Stimulated activated naive CD8-positive, alpha-beta T cell treated with anti-CD3 and anti-CD28 coated beads, Interleukin-15, amount 100 ng/mL, for 72 hours (primary cell): ENCODE measurements at places on chromosomes 7 and 10.

- DNase-seq: no peak
Observed at GRCh38 chr7:47724335-47724982, 142.5 kb upstream of the TNS3 start.

DNA sequence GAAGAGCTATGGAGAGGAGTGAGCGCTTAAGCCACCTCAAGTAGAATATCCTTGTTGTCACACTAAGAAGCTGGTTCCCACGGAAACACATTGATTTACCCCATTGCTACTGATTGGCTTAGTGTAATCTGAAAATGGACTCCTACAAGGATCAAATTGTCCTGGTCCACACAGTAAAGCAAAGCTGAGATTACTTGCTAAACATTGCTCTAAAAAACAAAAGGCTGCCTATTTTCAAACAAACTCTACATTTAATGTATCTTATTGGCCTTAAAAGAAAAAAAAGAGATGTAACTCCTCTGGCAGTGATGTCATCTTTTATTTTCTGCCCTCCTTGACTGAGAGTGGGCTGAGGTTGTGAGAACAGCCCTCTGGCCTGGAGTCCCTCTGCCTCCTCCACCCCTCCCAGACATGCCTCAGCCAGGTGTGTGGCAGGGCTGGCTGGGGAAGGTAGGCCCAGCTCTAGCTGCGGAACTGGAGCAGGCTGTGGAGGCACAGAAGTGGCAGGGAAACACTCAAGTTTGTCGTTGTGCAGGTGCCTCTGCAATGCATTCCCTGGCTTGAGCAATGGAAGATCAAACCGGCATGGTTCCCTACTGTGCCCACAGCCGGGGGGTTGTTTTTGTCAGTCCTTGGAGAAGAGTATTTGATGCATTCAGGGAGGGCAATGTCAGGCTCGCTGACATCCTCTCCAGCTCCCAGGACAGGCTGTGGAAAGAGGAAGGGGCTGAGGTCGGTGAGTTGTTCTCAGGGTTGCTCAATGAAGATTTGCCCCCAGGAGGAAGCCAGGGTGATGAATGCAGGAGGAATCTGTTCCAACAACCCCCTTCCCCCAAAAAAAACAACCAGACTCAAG lies 9.1 kb downstream of the KLF6 start:
- DNase-seq: no peak

DNA sequence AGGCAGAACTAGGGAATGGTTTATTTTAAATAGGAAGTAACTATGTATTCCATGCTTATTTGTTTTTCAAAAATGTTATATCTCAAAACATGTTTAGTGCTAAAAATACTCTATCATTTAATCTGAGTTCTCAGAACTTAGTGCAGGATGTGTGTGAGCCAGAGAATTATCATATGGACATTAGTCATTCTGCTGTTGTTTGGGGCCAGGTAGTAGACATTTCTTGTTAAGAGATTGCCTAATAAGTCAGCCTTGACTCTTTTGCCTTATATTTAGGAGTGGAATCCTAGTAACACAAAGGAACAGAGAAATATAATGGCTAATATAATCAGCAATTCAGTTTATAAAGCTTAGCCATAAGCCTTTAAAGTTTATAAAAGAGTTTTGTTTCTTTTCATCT lies 149.8 kb downstream of the CCSER2 start:
- no peak for DNase-seq

DNA sequence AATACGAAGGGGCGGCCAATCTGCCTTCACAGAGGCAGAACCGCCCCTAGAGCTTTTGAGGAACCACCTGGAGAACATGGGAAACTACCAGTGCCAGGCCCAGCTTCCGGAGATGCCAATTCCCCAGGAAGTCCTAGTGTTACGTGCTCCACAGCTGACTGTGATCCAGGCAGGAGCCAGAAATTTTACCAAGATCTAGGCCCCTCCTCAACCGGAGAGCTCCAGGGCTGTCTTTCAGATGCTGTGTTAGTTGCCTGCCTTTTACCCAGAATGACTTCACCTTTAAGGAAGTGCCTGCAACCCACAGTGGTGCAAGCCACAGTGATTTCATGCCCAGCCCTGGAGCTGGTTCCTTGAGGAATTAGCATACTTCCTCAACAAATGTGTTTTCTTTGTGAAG lies 62.9 kb downstream of the ELMO1 start:
- DNase-seq: no peak

GRCh38 chr10:118753331-118754228 lies 1.2 kb downstream of the CACUL1 start:
- DNase-seq: no peak

DNA sequence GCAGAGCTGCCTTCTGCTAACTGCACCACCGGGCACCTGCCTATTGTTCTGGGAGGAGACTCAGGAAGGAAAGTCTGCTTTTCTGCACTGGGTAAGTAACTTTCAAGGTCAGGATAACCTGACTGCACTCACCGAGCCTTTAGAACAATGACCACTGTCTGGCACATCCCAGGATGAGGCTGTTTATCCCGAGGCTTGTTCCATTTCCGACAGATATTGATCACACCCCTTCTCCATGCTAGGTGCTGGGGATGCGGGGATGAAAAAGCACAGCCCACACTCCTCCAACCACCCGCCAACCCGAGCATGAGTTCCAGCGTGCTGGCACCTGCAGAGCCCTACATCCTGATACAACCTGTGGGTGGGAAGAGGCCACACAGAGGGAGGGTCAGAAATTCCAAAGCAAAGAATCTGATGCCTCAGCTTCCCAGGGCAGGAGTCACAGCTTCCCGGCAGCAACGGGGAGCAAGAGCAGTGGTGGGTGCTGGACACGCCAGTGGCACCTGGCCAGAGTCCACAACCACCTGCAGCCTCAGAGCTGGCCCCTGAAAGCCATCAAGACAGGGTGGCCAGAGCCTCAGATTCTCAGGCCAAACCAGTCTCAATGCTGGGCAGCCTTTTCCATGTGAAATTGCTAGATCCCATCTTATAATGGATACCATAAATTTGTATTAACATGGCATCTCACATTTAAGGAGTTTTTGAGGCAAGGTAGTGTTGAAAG lies 34.9 kb upstream of the CNPY1 start:
- DNase-seq: no peak

DNA sequence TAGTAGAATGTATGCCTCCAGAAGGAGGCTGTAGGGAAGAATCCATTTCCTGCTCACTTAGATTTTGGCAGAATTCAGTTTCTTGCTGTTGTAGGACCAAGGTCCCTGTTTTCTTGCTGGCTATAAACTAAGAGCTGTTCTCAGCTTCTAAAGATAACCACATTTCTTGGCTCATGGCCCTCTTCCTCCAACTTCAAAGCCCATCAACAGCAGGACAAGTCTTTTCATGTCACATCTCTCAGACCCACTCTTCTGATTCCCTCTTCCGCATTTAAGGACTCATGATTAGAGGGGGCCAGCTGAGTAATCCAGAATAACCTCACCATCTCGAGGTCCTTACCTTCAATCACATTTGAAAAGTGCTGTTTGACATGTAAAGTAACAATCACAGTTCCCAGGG lies 8.2 kb upstream of the LSM8 start:
- DNase-seq: no peak

DNA sequence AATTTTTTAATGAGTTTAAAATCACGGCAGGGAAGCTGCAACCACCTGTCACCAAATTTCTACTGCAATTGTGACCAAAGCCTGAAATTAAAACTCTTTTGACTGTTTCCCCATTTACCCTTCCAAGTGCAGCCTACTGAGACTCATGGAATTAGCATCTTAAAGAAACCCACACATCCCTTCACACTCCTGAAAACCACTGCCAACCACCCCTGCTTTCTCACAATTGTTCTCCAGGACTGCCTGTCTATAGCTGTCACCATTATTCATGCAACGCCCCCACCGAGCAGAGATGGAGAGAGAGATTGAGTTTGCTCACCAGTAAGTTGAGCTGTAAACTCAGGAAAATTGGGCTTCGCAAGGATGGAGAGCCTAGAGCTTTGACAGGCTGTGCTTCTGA lies 383.8 kb upstream of the SORCS1 start:
- no peak for DNase-seq

GRCh38 chr7:134703782-134704181 lies 57.1 kb downstream of the BPGM start:
- no peak for DNase-seq

- DNase-seq: no peak
Observed at GRCh38 chr10:78450807-78451485, 417.3 kb downstream of the RPS24 start.

DNA sequence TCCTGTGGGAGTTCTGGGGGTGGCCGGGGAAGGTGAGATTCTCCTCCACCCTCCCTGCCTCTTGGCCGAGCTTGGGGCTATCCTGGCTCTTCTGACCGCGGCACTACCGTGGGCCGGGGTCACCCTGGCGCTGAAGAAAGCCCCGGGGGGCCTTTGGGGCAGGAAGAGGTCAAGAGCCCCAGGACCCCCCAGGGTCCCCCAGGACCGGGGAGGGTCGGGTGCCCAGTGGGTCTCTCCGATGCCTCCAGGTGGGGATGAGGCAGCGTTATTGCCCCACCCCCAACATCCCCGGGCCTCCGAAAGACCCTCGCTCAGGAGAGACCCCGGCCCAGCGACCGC lies 439 bp upstream of the KNDC1 start:
- no peak for DNase-seq

DNA sequence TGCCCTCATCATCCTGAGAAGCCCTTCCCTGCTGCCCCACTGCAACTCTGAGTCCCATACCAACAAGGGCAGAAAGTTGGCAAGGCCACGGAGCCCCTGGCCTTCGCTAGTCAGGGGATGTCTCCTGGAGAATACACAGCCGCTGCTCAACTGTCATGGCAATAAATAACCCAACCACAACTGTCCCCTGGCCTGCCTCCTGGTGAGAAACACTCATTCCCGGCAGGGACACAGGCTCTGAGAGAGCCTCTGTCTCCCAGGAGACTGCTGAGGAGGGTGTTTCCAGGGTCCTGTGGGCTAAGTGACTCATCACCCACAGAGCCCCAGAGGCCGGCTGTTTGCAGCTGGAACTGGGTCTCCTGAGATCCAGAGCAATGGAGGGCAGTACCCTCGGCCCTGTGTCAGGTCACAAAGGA lies 354.1 kb downstream of the TNS3 start:
- no peak for DNase-seq

GRCh38 chr10:79047875-79048638 lies 20.7 kb upstream of the ZMIZ1 start:
- peak; percentile 43 for DNase-seq

DNA sequence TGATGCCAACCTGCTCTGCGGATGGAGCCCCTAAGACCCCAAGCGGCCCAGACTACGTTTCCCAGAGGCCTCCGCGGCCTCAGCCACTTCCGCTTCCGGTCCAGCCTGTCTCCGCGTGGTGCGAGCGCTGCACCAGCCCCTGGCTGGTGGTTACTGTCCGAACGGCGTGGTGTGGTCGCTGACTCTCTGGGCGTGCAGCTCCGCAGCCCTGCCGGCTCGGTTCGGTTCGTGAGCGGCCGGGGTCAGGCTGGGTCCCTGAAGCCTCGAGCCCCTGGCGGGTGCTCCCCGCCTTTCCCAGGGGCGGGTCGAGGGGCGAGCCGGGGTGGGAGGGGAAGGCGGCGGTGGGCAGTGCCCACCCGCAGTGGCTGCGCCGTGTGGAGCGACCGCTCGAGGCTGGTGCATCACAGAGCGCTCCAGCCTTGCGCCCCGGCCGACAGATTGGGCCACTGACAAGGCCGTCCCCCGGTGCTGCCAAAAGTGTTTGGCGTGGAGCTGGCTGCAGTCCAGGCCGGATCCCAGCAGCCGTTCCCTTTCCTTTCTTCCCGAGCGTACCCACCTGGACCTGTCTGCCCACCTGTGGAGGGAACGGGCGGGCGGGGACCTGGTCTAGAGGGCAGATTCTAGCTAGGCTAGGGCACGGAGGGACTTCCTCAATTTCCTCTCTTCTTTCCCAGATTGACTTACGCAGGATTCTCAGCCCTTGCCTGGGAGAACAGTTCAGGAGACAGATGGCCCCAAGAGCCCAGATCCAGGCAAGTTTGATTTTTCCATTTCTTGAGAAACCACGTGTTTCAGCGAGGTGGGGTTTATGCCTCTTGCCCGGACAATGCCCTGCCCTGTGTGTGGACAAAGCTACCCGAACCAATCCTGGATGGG lies at the start of gene ZNF485:
Gene ZNF485, plus strand, starts transcription at position 116 of the 876 bp plus-strand sequence. Its CDS starts 613 bp downstream, at position 729.
- DNase-seq: peak; percentile 53

DNA sequence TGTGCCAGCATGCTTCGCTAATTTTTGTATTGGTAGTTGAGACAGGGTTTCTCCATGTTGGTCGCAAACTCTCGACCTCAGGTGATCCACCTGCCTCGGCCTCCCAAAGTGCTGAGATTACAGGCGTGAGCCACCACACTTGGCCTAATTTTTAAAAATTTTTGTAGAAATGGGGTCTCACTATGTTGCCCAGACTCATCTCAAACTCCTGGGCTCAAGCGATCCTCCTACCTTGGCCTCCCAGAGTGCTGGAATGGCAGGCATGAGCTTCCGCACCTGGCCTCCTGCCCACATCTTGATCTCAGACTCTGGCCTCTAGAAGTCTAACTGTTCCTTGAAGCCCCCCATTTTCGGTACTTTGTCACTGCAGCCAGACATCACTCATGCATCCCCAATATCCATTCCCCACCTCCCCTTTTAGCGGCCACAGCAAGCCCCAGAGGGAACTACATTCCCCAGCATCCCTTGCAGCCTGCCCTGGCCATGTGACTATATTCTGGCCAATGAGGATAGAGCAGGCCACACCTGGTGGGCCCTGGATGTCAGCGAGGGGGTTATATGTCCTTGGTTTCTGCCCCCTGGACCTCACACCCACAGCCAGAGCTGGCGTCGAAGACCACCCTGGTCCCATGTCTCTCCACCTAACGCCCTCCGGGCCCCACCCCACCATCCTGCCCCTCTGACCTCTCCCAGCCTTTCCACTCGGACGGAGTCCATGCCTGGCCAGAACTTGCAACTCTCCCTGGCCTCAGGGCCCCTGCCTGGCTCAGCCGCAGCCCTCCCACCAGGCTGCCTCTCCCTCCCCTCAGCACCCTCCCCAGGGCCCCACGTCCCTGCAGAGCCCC lies 33.8 kb downstream of the MICALL2 start:
- DNase-seq: no peak

DNA sequence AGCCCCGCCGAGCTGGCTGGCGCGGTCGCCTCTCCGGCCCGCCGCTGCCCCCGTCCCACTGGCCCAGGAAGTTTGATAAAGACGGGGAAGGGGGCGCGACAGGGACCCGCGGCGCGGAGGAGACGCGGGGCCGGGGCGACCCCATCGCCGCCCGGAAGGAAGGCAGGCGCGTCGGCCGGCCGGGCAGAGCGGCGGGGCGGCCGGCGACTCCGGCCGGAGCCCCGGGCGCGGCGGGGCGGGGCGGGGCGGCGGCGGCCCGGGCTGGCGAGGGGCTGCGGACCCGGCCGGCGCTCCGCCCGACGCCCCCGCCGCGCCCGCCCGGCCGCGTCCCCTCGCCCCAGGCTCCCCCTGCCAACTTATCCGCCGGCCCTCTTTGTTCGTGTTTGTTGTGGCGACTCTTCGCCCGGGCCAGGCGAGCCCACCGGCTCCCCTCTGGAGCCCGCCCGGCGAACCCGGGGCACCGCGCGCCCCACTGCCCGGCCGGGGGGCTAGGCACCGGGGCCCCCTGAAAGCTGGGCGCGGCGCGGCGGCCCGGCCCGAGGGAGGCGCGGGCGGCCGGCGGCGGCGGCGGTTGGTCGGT lies 571 bp downstream of the KDM7A start:
- peak; percentile 21 for DNase-seq
